ENCODE measurements at places on chromosomes 16 and 17.
A peak's percentile ranks its signal among the peaks of the same experiment; 100 is the strongest.

DNA sequence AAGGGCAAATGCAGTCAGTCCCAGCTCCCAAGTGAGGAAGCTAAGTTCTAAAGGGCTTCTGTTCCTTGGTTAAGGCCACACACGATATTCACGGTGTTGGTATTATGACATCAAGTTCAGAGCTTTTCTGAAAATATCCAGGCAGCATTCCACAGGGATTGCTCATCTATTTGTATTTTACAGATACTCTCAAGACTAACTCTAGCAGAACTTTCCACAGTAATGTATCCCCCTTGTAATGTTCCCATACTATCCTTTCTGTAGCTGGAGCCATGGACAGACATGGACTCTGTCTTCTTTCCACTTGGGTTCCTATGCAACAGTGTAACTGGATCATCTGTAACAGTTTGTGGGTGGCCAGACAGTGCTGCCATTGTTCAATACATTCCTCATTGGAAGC is 13.5 kb downstream of the SDR42E1 start:
- peak; percentile 64 for DNase-seq
- H3K36me3 ChIP-seq, result peaks cover 16% of the 10 kb centered on the region
- H3K27me3 ChIP-seq, result no peaks in the 10 kb centered on the region
- H3K4me1 ChIP-seq, result peaks cover 25% of the 10 kb centered on the region

DNA sequence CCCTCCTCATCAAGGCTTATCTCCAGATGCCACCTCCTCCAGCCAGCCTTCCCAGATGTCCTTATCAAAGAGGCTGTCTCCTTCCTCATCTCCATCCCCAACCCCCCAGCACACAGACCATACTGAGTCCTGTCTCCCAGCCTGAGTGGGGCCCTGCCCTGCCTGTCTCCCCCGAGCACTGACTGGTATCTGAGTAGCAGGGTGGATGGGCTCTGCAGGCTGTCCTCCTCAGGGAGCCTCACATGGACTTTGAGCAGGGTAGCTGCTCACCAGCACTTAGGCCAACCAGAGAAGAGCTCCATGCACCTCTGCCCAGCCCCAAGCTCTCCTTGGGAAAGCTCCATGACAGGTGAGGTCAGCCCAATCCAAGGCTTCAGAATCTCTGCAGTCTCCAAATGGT is 20.0 kb upstream of the ITGA3 start:
- H3K27ac ChIP-seq, result no peak overlapping the region
- no peaks in the 10 kb centered on the region for H3K27me3 ChIP-seq
- peaks cover 27% of the 10 kb centered on the region for H3K4me1 ChIP-seq
- no peaks in the 10 kb centered on the region for H3K36me3 ChIP-seq

DNA sequence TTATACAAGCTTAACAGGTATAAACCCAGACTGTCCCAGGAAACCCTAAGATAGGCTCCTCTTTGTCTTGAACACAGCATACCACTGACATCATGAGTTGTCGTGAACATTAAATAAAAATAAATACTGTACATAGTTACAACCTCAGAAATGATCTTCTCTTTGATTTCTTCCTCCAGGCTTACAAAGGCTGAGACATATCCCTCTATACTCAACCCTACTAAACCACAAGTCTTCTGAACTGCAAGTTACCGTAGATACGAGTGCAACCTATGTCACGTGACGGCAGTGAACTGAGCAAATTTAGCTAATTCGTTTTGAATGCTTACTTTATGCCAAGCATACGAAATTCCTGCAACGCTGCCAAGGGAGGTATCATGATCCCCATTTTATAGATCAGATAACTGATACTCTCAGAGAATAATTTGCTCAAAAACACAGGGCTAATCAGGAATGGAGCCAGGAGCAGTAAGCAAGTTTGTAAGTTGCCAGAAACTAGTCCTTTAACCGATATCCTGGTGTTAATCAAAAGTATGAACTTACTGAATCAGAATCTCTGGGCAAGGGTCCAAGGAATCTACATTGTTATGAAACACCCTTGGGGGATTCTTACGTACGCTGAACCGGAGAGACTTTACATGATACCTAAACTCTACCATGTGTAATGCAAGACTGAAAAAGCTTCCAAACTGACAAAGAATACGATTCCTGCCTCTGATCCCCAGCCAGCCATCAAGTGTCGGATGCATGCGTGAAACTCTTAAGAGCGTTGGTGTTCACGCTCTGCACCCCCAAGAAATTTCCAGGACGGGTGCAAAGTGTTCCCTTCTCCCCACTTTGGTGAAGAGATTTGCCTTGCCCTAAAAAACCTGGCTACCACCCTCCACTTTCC is 106.2 kb downstream of the XYLT1 start:
- no peak overlapping the region for H3K4me3 ChIP-seq
- no peaks in the 10 kb centered on the region for H3K27me3 ChIP-seq
- DNase-seq, result peak; percentile 70
- H3K4me1 ChIP-seq, result no peaks in the 10 kb centered on the region
- H3K36me3 ChIP-seq, result no peaks in the 10 kb centered on the region

DNA sequence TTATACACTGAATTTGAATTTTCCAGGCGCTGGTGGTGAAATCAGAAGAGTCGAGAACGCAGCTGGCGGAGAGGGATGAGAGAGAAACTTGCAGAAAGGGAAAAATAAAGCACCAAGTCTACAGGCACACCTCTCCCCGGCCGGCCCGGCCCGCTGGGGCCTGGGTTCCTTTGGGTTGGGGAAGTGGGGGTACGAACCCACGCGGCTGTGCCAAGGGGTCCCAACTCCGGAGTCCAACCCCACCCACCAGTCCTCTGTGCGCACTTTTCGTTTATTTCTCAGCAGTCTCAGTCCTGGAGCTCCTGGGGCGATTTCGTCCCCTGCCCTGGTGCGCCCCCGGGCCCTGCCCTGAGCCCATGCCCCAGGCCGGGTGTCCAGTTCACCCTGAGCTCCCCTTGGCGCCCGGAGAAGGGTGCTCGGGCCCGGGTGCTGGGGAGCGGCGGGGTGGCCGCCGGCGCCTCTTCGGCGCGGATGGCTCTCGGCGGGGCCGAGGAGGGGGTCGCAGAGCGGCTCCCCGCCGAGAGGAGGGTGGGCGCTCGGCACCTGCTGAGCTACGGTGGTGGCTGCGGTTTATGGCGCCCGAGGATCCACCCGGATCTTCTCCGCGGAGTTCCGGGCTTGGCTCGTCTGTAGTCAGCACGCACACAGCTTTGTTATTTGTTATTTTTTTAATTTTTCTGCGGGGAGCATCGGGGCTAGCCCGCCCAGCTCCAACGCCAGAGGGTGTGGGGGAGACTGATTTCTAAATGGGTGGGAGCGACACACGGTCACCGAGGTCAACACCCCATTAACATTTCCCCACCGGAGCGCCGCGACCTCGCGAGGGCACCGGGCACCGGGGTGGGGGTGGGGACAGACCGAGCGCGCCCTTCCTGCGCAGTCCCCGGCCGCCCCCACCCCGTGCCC is 15.7 kb upstream of the CBX8 start:
- DNase-seq, result no peak
- H3K4me3 ChIP-seq, result peak overlapping the region; percentile 52
- H3K4me1 ChIP-seq, result peaks cover 12% of the 10 kb centered on the region
- peaks cover 24% of the 10 kb centered on the region for H3K27me3 ChIP-seq
- H3K36me3 ChIP-seq, result peaks cover 6% of the 10 kb centered on the region
- no peak overlapping the region for H3K27ac ChIP-seq

DNA sequence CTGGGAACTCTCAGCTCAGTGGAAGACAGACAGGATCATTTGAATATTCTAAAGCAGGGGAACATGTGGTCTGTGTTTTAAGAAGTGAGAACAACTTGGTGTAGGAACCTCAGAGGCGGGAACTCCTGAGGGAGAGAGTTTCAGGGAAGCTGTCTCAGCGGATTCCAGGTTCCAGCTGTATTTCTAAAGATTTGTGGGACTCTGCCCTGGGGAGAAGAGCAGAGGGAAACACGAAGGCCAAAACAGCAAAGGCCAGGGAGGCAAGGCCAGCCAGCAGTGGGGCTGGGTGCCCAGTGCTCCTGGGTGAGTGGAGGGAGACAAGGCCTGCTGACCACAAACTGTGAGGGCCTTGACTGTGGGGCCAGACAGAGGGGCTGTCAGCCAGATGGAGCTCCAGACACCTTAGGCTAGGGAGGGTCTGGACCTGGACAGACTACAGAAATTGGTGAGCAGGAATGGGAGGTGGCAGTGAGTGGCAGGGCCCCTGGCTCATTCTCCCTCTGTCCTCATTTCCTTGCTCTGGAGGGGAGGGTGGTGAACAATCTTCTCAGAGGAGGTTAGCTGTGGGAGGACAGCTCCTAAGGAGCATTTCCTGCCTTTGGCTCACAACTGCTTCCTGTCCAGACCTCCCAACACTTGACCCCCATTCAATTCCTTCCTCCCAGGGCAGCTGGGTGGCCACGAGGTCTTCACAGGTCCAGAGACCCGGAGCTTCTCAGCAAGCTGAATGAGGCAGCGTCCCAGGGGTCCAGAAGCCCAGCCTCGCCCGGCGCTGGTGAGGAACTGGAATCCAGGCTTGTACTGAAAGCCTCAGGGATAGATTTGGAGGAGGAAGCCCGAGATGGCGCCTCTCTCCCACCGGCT is 21.0 kb upstream of the FZD2 start:
- no peaks in the 10 kb centered on the region for H3K36me3 ChIP-seq
- H3K27me3 ChIP-seq, result no peaks in the 10 kb centered on the region
- peaks cover 17% of the 10 kb centered on the region for H3K4me1 ChIP-seq

DNA sequence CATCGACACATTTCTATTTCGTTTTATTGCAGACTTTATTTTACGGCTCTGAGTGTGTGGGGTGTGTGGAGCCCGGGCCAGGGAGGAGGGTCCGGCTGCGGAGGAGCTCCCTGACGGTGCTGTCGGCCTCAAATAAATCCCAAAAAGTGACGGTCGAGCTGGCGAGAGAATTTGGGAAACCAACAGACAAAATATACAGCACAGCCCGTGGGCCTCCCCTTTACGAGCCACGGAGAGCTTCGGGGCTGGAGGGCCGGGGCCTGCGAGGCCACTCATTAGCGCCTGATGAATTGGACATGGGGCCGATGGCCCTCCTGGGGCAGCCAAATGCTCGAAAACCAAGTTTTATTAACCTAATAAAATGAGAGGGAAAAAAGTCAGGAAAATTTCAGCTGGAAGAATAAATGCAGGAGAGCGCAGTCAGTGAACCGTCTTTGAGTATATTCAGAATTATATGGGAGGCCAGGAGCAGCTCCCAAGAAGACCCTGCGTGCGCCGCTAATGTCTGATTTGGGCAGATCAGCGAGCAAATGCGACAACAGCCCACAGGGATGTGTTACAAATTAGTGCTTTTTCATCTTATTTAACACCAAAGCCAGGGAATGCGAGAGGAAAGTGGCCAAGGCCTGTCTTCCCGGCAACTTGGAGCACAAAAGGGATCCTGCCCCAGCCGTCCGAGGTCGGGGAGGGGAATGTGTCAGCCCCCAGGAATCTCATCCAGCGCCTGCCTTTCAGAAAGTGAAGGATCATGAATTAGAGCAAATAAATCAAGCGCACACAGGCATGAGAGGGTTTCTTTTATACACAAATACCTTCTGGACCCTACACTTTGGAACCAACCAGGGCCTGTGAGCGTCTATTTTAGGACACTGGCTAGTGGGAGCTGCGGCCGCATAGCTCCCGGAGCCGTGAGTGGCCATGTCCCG is 249.1 kb downstream of the C16orf95 start:
- H3K27ac ChIP-seq, result no peak overlapping the region
- no peak for DNase-seq
- H3K27me3 ChIP-seq, result no peaks in the 10 kb centered on the region

- DNase-seq, result no peak
- no peak overlapping the region for H3K27ac ChIP-seq
- H3K27me3 ChIP-seq, result no peaks in the 10 kb centered on the region
- H3K4me3 ChIP-seq, result no peak overlapping the region
- peaks cover 9% of the 10 kb centered on the region for H3K4me1 ChIP-seq
Measured at GRCh38 chr16:53950677-53951076, 246.7 kb downstream of the FTO start.

GRCh38 chr16:85172455-85173145 is 60.3 kb upstream of the CIBAR2 start:
- DNase-seq, result peak; percentile 18
- H3K4me3 ChIP-seq, result peak overlapping the region; percentile 59

DNA sequence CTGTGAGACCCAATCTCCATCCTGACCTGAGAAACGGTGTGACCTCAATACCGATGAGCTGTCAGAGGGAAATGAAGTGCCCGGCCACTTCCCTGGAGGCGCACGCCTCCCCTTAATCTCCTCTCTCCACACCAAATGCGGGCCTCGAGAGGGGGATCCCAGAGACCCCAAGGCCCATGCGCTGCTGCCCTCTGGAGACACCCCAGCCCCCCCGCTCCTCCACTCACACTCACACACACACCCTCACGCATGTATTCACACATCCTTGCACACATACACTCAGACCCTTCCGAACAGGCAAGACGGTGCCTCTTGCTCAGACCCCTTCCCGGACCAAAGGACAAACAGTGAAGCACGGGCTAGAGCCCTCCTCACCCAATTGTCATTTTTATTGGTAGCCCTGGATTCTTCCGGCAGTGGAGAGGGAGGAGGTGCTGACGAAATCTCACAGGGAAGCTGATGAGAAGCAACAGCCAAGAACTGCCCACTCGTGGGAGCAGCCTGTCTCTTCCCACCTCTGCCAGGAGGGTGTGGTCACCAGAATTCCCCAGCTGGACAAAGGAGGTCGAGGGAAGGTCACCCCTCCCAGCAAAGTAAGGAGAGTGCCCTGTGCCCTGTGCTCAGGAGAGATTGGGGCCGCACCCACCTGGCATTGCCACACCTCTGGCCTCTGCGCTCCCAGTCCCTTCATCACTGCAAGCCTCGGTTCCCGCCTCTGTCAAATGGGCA is 136.0 kb upstream of the TNRC6C start:
- H3K27me3 ChIP-seq, result peaks cover 72% of the 10 kb centered on the region
- H3K4me3 ChIP-seq, result no peak overlapping the region
- no peak overlapping the region for H3K27ac ChIP-seq
- H3K36me3 ChIP-seq, result peaks cover 5% of the 10 kb centered on the region

- H3K27me3 ChIP-seq, result no peaks in the 10 kb centered on the region
- no peak overlapping the region for H3K27ac ChIP-seq
- no peaks in the 10 kb centered on the region for H3K4me1 ChIP-seq
- peaks cover 5% of the 10 kb centered on the region for H3K36me3 ChIP-seq
- H3K4me3 ChIP-seq, result no peak overlapping the region
- DNase-seq, result no peak
Measured at GRCh38 chr17:32536736-32537643, 50.2 kb downstream of the CDK5R1 start.

- H3K36me3 ChIP-seq, result no peaks in the 10 kb centered on the region
- no peaks in the 10 kb centered on the region for H3K4me1 ChIP-seq
- H3K27ac ChIP-seq, result no peak overlapping the region
- DNase-seq, result no peak
- H3K27me3 ChIP-seq, result no peaks in the 10 kb centered on the region
Measured at GRCh38 chr17:81382851-81383250, 12.4 kb upstream of the BAHCC1 start.

- DNase-seq, result no peak
- no peaks in the 10 kb centered on the region for H3K4me1 ChIP-seq
- H3K4me3 ChIP-seq, result no peak within 1 kb of the TSS
- H3K27ac ChIP-seq, result no peak within 1 kb of the TSS
Measured at GRCh38 chr16:85898521-85899442, at the start of gene IRF8. IRF8 (plus strand) TSS chr16:85899162; CDS start chr16:85903016, 3,854 bp downstream.

- H3K27ac ChIP-seq, result no peak overlapping the region
- H3K4me1 ChIP-seq, result peaks cover 6% of the 10 kb centered on the region
- no peak overlapping the region for H3K4me3 ChIP-seq
- H3K27me3 ChIP-seq, result peaks cover 4% of the 10 kb centered on the region
- no peak for DNase-seq
Measured at GRCh38 chr16:58421059-58421458, 28.8 kb downstream of the GINS3 start.

GRCh38 chr16:24046442-24046841 is 209.7 kb upstream of the CACNG3 start:
- no peak for DNase-seq
- no peak overlapping the region for H3K27ac ChIP-seq
- H3K27me3 ChIP-seq, result peaks cover 44% of the 10 kb centered on the region
- no peak overlapping the region for H3K4me3 ChIP-seq
